Prostate gland (tissue), 2 donors: ENCODE measurements at places on chromosomes 4 and X. TPM values are rescaled to one million over a fixed set of nuclear protein-coding genes. Genes with fewer than 3 reads are reported as not detected.

MAGEA1 gene
- total RNA-seq, result not detected

GPR82 gene
- total RNA-seq, result 0.41 TPM

MTM1 gene
- 10.3 TPM for total RNA-seq

CYBB gene
- total RNA-seq, result 7.2 TPM

OTUD5 gene
- total RNA-seq, result 44.1 TPM

SPATA4 gene
- total RNA-seq, result 10.2 TPM

BEND2 gene
- 3.9 TPM for total RNA-seq

NDUFC1 gene
- 80.2 TPM for total RNA-seq

RIPPLY1 gene
- not detected for total RNA-seq

STOX2 gene
- 12.9 TPM for total RNA-seq

HELQ gene
- 20.9 TPM for total RNA-seq

FRMPD4 gene
- 1.2 TPM for total RNA-seq

STATH gene
- not detected for total RNA-seq

TMSB15C gene
- 1.2 TPM for total RNA-seq

CDX4 gene
- total RNA-seq, result not detected

NRK gene
- 4.9 TPM for total RNA-seq

RNF128 gene
- 10.5 TPM for total RNA-seq

SERTM2 gene
- total RNA-seq, result 10.7 TPM

HTN1 gene
- not detected for total RNA-seq

NEIL3 gene
- 0.59 TPM for total RNA-seq

MAGED4 gene
- total RNA-seq, result 0.73 TPM

AR gene
- total RNA-seq, result 119 TPM

EVC gene
- total RNA-seq, result 55.7 TPM

ENPP6 gene
- total RNA-seq, result 5.9 TPM

CTAG2 gene
- total RNA-seq, result not detected

CTSO gene
- total RNA-seq, result 24.9 TPM

FREM3 gene
- total RNA-seq, result 0.06 TPM

USP17L10 gene
- not detected for total RNA-seq

CLCN4 gene
- 0.50 TPM for total RNA-seq

FBXW7 gene
- total RNA-seq, result 24.9 TPM

ZCCHC18 gene
- total RNA-seq, result 0.14 TPM

CSAG2 gene
- not detected for total RNA-seq

UBA1 gene
- total RNA-seq, result 286 TPM

SLC16A2 gene
- 8.7 TPM for total RNA-seq

PDLIM5 gene
- total RNA-seq, result 228 TPM

MAGEA8 gene
- 1.0 TPM for total RNA-seq

GLRB gene
- total RNA-seq, result 12.7 TPM
